ENCODE measurements at places on chromosomes 2 and 18.

DNA sequence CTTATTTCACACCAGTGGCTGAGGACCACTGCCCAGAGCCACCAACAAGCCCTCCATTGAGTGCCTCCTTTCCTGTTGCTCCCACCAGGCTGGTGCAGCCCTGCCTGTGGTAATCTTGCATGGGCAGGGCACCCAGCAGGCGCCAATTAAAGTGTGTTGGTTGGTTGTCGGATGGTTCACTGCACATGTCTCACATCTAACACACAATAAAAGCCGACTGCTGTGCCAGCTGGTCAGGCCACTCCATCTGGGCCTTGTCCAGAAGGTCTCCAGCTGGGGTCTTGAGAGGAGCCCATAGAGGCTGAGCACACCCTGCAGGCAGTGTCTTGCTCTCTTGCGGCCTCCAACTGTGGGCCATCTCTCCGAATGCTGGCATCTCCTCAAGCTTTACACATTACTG is 494.8 kb upstream of the KLHL29 start:
- no peak for DNase-seq

DNA sequence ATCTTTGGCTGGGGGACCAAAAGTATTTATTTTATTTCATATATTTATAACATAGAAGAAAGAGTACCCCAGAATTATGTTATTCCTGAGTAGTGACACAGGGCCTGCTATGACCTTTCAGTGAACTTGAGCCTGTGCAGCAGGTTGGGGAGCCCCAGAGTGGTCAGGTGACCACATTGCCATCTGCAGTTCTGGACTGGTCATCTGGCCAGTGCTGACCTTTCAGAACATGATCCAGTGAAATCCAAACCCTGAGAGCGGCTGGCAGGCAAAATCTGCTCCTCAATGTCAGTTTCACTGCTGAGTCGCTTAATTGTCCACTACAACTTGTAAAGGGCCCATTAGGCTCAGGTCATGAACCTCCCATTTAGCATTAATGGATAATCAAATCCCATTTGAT is 336.7 kb upstream of the KCNH7 start:
- DNase-seq, result no peak

DNA sequence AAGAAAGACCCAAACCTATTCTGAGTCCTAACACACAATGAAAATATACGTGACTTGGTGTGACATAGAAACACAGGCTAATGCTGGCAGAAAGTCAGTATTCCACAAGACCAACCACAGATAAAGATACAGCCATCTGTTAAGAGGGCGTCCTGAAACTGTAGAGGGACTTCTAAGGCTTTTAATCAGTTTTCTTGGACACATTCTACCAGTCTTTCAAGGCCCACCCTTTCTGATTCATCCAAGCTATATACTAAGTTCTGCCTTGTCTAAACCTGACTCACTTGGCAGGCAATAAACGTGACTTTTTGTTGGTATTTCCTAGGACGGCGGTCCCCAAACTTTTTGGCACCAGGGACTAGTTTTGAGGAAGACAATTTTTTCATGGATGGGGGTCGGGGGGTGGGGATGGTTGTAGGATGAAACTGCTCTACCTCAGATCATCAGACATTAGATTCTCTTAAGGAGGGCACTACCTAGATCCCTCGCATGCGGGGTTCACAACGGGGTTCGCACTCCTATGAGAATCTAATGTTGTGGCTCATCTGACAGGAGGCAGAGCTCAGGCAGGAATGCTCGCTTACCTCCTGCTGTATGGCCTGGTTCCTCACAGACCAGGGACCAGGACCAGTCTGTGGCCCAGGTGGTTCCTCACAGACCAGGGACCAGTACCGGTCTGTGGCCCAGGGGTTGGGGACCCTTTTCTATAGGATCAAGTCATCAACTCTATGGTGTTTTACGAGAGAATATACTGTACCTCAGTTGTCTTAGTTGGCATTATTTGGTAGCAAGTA is 61.4 kb downstream of the SP3 start:
- no peak for DNase-seq

- DNase-seq, result no peak
Observed at GRCh38 chr2:230811508-230811907, 53.2 kb upstream of the ITM2C start.

DNA sequence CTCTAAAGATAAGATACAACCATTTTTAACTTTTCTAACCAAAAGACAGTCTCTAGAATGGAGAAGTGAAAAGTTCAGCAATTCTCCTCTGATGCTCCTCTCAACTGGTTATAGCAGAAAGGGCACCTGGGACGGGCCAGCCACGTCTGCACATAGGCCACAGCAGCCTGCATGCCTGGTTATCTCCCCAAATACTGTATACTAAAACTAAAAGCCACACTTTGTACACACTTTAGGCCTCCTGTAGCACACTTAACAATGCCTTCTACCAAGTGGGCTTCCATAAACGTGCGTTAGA is 179.1 kb downstream of the ANKRD44 start:
- DNase-seq, result no peak

DNA sequence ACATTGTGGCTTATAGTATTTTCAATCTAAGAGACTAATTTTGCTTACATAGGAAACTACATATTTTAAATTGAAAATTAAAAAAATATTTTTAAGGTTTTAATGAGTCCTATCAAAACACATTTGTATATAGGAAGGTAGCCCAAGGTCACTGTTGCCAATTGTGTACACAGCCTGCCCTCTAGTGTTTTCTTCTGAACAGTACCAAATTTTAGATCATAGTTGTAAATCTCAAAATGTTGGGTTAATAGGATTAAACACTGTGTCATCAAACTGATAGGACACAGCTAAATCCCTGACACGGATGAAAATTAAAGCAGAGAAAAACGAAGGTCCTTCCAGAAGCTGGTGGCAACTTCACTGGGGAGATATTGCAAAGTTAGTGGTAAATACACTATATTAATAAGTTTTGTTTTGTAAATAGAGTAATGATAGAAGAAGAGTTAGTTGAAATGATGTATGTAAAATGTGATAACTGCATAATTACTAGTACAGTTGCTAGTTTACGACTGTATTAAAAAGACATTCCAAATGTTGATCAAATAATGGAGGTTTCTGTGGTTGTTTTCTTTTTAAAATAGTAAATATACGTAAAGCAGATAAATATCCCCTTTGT is 19.7 kb downstream of the CLUL1 start:
- DNase-seq, result peak; percentile 35

- DNase-seq, result no peak
Observed at GRCh38 chr18:79739440-79739778, 58.3 kb upstream of the KCNG2 start.

DNA sequence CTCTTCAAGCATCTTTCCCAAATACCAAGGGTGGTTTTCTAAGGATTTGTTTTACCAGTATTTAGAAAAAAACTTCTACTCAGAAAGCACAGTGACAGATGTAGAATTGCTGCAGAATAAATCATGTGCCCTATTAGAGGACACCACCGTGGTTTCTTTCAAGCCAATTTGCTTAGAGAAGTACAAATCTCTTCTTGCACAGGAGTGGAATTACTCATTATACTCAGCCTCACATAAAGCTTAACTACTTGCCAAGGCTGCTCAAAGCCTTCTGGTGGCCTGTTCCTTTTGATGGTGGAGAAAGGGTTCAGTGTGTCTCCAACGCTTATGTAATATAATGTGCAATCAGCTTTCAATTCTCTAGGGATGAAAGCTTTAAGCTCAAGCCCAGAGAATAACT is 66.5 kb upstream of the CTNNA2 start:
- no peak for DNase-seq

DNA sequence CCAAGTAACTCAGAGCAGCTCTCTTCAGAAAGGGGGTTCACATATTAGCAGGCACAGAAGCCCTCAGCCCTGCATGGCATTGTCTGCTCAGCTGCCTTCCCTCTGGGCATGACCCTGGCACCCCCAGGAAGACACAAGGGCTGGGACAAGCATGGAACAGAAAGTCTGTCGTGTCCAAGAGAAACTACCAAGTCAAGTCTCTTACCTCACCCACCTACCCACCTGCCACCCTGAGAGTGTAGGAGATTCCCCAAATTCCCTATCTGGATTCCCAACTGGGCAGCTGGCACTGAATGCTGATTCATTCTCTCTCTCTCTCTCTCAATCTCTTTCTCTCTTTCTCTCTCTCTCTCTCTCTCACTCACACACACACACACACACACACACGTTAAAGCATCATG is 21.6 kb downstream of the SMAD7 start:
- DNase-seq, result no peak

DNA sequence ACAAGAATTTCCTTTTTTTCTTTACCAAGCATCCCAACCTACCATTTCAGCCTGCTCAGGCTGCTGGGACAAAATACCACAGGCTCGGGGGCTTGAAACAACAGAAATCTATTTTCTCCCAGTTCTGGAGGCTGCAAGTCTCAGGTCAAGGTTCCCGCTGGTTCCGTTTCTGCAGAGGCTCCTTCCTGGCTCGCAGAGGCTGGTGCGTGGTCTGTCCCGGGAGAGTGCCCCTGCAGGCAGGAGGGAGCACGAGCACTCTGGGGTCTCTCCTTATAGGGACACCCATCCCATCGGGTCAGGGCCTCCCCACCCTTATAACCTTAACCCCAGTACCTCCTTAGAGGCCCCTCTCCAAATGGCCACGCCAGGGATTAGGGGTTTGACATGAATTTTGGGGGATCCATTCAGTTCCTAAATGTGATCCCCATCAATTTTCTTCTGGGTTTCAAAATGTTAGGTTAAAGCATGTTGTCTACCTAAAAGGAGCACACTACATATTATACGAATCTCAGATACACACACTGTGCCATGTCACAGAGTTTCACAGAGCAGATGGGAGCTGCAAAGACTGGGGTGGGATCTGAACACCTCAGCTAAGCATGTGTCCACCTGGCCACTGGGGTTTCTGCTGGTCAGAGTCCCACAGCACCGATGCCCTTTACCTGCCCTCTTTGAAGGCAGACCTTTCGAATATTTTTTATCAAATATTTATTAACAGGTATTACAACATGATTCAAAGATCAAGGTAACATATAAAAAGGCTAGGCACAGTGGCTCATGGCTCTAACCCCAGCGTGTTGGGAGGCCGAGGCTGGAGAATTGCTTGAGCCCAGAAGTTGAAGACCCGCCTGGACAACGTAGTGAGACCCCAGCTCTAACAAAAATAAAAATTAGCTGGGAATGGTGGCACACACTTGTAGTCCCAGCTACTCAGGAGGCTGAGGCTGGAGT is 17.6 kb upstream of the ADI1 start:
- DNase-seq, result peak; percentile 26

DNA sequence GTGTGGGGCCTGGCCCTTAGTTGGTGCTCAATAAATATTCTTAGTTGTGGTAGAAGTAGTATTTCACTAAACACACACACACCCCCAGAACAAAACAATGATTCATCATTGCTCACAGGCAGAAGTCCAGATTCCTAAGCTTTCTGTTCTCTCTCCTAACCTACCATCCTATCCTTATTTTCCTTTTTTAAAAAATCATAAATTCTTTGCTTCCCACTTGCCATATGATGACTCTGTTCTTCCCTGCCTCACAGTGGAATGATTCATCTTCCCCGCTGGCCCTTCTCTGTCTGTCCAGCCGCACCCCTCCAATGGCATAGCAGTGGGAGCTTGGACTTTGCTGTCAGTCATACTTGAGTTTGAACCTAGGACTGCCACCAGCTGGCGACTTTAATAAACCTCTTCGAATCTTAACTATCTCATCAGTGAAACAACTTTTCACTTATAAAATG is 5.2 kb downstream of the EML6 start:
- DNase-seq, result peak; percentile 49

DNA sequence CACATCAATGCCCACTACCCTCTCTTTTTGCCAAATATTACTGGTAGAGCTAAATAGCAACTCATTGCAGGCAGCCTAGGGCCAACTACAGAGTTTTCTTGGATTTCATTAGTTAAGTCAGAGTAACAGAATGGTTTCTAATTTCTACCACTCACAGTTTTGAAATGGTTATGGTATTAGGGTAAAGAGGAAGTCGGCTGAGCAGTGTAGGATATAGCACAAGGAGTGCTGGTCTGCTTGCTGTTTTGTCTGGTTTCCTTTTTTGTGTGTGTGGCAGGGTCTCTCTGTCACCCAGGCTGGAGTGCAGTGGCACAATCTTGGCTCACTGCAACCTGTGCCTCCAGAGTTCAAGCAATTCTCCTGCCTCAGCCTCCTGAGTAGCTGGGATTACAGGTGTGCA is 289.2 kb upstream of the CCDC68 start:
- DNase-seq, result no peak

GRCh38 chr2:209208211-209208610 is 215.6 kb upstream of the MAP2 start:
- DNase-seq, result peak; percentile 41

- DNase-seq, result peak; percentile 41
Observed at GRCh38 chr2:101516823-101517690, 42.1 kb upstream of the RFX8 start.

- DNase-seq, result no peak
Observed at GRCh38 chr2:238859636-238860347, 11.9 kb downstream of the TWIST2 start.

- no peak for DNase-seq
Observed at GRCh38 chr2:167489325-167489724, 601.0 kb downstream of the XIRP2 start.

DNA sequence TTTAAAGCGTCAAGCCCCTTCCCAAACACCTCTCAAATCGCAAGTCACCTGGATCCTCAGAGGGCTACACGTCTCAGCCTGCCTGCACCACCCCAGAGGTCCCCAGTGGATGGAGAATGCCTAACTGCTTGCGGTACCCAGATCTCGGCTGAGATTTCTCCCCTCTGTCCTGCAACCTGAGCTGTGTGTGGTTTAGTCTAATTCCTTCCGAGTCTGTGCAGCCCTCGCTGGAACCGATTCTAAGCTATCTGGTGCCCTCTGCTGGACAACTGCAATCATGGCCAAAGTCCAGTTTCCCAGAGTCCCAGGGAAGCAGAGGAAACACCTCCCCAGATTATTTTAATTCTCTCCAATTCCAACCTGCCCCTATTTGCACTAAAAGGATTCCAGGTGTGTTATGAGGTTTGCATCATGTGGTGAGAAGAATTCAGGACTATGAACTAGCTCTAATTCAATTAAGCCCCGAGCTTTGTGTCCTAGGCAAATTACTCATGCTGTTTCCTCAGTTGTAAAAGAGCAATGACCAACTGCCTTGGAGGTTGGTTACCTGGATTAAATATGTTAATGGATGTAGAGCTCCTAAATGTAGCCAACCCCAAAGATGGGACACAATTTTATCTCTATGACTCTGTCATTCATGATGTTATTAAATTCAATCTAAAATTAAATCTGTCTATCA is 276.1 kb upstream of the NCKAP5 start:
- DNase-seq, result peak; percentile 50

GRCh38 chr18:52152036-52152435 is 188.0 kb upstream of the DCC start:
- DNase-seq, result no peak

DNA sequence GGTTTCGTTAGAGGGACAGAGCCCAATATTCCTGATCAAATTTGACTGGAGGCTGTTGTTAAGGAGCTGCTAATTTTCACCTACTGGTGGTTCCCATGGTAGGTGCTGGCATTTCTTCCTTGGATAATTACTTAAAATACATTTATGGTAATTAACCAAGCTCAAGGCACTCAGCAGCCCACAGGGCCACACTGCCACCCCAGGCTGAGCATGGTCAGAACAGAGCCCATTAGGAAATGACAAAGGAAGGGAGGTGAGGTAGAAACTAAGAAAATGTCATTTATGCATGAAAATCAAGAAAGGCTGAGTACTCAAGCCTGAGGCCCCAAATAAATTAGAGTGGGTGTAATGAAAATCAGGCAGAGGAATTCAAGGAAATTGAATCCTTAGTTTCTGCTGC is 510.2 kb upstream of the GYPC start:
- DNase-seq, result no peak
